T-helper 17 cell (primary cell): ENCODE measurements at places on chromosomes 6 and 20. TPM values are rescaled to one million over a fixed set of nuclear protein-coding genes. Genes with fewer than 3 reads are reported as not detected.

Gene EEF1A2
- 0.99 TPM for total RNA-seq

- DNase-seq = no peak
Measured at GRCh38 chr6:16903470-16903869, 142.2 kb upstream of the ATXN1 start.

Gene STMND1
- total RNA-seq = not detected

DNA sequence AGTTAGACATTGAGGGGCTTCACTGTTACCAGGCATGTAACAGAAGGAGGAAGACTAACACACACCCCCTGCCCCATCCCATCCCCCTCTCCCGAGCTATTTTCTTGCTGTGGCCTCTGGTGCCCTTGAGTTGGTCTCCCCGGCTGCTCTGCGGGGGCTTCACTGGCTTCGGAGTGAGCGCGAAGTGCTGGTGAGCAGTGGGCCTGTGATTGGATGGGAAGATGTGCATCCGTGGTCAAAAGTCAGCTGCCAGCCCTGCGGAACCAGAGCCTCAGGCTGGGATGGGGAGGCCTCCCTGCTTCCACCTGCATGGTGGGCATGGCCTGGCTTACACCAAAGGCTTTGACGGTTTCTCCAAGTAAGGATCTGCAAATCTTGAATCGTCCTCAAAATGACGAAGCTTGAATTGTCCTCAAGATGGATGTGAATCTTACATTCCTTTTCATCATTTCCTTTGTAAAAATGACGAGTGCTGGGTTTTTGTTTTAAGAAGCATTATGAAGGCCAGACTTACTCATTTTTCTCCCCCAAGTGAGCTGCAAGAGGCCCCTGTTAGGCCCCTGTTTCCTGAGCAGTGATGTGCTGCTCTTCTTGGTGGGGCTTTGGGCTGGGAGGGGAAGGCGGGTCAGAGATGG lies 23.7 kb downstream of the SPATA2 start:
- no peak for DNase-seq

DNA sequence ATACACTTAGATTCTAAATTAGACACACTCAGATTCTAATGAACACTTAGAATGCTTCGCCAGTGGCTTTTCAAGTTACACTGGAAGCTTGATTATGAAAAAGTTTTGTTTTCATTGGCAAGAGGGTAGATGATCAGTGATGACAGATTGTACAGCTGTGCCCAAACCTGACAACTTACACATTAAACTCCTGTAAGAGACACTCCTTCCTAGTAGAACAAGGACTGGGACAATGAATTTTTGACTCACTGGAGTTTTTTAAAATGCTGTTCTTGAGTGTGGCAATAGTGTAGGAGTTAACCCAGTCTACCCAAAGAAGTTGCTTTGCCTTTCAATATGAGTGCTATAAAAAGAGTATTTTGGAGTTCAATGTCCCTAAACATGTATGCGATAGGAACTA lies 140.8 kb downstream of the SLC16A10 start:
- no peak for DNase-seq

Gene RANBP9
- 74.4 TPM for total RNA-seq

GRCh38 chr6:169791721-169792131 lies 40.3 kb downstream of the ERMARD start:
- DNase-seq = no peak

GRCh38 chr6:168050881-168051586 lies 28.0 kb downstream of the FRMD1 start:
- DNase-seq = no peak

Gene ZBTB12
- total RNA-seq = 0.96 TPM
